Stimulated activated CD8-positive, alpha-beta memory T cell treated with anti-CD3 and anti-CD28 coated beads, Interleukin-4, amount 100 ng/mL, for 1 hour (primary cell): ENCODE measurements at places on chromosomes 7 and 10.

GRCh38 chr10:68333440-68334431 lies 1.0 kb upstream of the PBLD start:
- no peak for DNase-seq

- no peak for DNase-seq
Measured at GRCh38 chr7:28128608-28129007, 52.0 kb downstream of the JAZF1 start.

DNA sequence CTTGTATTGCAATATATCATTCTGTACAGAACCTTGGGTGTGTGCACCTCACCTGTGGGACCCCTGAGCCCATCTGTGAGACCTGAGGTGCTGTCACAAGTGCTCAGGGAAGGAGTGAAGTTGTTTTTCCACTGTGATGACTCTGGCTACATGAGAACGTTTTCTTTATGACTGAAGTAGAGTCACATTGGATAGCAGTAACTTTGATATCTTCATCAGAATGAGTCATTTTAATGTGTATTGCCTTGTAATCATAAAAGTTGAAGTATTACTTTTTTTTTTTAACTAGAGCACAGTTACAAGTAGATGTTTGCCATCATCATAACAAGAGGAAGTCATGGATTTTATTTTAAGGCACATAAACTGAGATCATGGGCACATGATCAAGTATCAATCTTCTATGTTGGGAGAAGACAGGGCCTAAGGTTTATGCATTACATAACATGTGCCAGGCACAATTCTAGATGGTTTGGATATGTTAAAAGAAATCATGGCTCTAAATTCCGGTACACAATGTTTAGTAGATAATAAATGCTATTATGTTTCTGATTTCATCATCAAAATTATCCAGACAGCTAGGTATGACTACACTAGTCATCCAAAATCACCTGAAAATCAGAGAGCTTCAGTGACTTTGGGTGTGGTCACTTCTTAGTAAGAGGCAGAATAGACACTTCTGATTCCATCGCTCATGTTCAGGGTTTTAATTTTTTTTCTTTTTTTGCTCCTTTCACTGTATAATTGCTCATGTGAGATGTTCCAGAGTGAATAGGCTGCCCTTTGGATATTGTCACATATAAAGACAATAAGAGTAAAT lies 82.7 kb upstream of the KLF6 start:
- DNase-seq, result no peak

- DNase-seq, result no peak
Measured at GRCh38 chr10:34769899-34770298, 45.2 kb downstream of the PARD3 start.

- DNase-seq, result no peak
Measured at GRCh38 chr7:111292026-111292470, 201.1 kb downstream of the LRRN3 start.

DNA sequence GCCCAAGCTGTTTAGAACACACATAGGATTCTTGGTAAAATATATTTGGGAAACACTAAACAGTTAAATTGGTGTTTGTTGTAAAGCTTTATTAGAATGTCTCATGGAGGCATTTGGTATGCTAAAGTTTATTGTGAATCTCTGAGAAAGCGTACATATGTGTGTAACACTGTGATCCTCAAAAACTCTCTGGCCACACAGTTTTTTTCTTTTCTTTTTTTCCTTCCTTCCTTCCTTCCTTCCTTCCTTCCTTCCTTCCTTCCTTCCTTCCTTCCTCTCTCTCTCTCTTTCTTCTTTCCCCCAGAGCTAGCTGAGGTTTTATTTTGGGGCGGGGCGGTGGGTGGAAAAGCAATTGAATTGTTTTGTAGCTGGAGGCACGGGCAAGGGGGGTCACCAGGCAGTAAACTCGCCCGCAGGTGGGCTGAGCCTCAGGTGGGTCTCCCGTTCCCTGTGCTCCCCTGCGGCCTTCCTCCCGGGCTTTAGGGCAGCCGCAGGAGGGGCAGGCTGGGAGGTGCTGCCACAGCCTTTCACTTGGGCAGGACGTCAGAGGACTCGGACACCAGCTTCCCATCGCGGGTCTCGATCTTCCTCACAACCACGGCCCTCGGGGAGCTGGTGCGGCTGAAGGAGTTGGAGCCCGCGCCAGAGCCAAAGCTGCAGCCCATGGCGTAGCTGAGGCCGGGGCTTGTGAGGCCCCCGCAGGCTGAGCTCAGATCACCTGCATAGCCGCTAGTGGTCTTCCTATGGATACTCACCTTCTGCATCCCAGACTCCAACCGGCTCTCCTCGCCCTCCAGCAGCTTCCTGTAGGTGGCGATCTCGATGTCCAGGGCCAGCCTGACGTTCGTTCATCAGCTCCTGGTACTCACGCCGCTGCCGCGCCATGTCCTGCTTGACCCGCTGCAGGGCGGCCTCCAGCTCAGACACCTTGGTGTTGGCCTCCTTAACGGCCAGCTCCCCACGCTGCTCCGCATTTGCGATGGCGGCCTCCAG lies 459.0 kb downstream of the GATA3 start:
- no peak for DNase-seq

DNA sequence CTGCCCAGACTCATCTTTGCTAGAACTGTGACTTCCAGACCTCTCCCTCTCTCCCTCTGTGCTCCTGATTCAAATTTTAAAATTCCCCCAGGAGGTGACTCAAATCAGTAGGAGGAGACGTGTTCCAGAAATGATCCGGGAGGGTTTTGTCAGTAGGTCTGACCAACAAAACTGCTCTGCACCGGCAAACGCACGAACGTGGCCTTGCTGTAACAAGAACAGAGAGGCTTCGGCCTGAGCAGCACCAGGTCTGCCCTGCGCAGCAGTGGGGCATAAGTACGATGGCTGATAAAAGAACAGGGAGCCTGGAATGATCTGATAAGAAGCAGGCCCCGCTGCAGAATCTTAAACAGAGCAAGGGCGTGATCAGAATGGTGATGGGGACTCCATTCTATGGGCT lies 152.7 kb upstream of the AUTS2 start:
- no peak for DNase-seq

GRCh38 chr7:12244129-12244528 lies 33.0 kb downstream of the TMEM106B start:
- no peak for DNase-seq
